Lung (tissue), 17 donors: ENCODE measurements at places on chromosomes 11 and 22. TPM values are rescaled to one million over a fixed set of nuclear protein-coding genes. Genes with fewer than 3 reads are reported as not detected.
A peak's percentile ranks its signal among the peaks of the same experiment; 100 is the strongest.

GRCh38 chr22:39176143-39176713 is 23.7 kb upstream of the CBX7 start:
- H3K36me3 ChIP-seq, result no peaks in the 10 kb centered on the region
- peak overlapping the region; percentile 88 for H3K27ac ChIP-seq
- H3K27me3 ChIP-seq, result no peaks in the 10 kb centered on the region
- H3K4me1 ChIP-seq, result peaks cover 15% of the 10 kb centered on the region
- no peak overlapping the region for H3K4me3 ChIP-seq

DNA sequence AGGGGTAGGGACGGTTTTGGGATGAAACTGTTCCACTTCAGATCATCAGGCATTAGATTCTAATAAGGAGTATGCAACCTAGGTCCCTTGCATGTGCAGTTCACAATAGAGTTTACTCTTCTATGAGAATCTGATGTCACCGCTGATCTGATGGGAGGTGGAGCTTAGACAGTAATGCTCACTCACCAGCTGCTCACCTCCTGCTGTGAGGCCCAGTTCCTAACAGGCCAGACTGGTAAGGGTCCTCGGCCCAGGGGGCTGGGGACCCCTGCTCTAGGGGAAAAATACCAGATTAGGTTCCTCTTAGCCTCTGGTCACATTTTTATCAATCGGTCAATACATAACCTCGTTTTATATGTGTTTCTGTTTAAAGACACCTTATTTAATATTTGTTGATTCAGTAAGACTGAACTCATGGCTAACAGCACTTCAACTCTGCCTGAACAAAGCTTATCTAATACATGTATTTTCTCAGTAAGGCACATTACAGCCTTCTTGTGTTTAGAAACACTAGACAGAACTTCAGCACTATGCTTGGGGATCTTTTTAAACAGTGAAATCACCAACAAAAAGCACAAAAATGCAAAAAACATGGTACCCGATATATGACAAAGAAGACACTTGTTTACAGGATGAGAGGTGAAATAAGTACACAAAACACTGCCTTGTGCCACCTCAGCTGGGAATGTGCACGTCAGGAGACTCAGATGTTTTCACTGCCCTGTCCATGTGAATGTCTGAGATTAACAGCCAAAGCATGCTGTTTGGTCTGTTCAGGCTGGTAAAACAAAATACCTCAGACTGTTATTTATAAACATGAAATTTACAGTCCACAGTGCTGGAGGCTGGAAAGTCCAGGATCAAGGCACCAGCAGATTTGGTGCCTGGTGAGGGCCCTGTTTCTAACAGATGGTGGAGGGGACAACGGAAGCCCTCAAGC is 107.5 kb downstream of the USP35 start:
- no peak overlapping the region for H3K4me3 ChIP-seq
- peaks cover 6% of the 10 kb centered on the region for H3K4me1 ChIP-seq
- no peak for DNase-seq
- no peaks in the 10 kb centered on the region for H3K27me3 ChIP-seq
- no peaks in the 10 kb centered on the region for H3K36me3 ChIP-seq
- H3K27ac ChIP-seq, result peak overlapping the region; percentile 63

GRCh38 chr11:44136176-44136945 is 40.9 kb downstream of the EXT2 start:
- H3K4me3 ChIP-seq, result no peak overlapping the region
- DNase-seq, result no peak
- H3K4me1 ChIP-seq, result peaks cover 7% of the 10 kb centered on the region
- H3K27me3 ChIP-seq, result no peaks in the 10 kb centered on the region

The ART1 gene
- 0.80 TPM for total RNA-seq

GRCh38 chr11:116825434-116825833 is 2.3 kb upstream of the APOA4 start:
- no peak for DNase-seq
- no peaks in the 10 kb centered on the region for H3K27me3 ChIP-seq
- no peak overlapping the region for H3K4me3 ChIP-seq
- H3K36me3 ChIP-seq, result no peaks in the 10 kb centered on the region

DNA sequence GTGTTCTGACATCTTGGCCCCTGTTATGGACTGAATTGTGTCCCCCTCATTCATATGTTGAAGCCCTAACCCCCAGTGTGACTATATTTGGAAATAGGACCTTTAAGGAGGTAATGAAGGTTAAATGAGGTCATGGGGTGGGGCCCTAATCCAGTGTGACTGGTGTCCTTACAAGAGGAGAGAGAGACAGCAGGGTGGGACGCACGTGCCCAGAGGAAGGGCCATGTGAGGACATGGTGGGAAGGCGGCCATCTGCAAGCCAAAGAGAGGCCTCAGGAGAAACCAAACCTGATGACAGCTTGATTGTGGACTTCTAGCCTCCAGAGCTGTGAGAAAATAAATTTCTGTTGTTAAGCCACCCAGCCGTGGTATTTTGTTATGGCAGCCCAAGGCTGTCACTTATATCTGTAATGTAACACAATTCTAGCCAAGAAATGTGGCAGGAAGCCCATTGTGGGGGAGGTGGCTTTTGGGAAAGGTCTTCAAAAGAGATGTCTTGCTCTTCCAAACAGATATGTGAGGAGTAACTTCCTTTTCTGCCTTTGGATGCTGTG is 23.7 kb downstream of the SLC22A6 start:
- no peak overlapping the region for H3K4me3 ChIP-seq
- H3K36me3 ChIP-seq, result no peaks in the 10 kb centered on the region
- no peaks in the 10 kb centered on the region for H3K27me3 ChIP-seq
- peaks cover 7% of the 10 kb centered on the region for H3K4me1 ChIP-seq

- DNase-seq, result no peak
- H3K27ac ChIP-seq, result no peak overlapping the region
- no peaks in the 10 kb centered on the region for H3K36me3 ChIP-seq
Measured at GRCh38 chr22:26055693-26056092, 113.6 kb upstream of the SEZ6L start.

GRCh38 chr11:116638463-116638862 is 134.3 kb downstream of the BUD13 start:
- H3K27ac ChIP-seq, result no peak overlapping the region
- no peaks in the 10 kb centered on the region for H3K36me3 ChIP-seq
- H3K4me3 ChIP-seq, result no peak overlapping the region
- H3K4me1 ChIP-seq, result peaks cover 3% of the 10 kb centered on the region
- peaks cover 3% of the 10 kb centered on the region for H3K27me3 ChIP-seq
- no peak for DNase-seq

The TUB gene
- 23.5 TPM for total RNA-seq

DNA sequence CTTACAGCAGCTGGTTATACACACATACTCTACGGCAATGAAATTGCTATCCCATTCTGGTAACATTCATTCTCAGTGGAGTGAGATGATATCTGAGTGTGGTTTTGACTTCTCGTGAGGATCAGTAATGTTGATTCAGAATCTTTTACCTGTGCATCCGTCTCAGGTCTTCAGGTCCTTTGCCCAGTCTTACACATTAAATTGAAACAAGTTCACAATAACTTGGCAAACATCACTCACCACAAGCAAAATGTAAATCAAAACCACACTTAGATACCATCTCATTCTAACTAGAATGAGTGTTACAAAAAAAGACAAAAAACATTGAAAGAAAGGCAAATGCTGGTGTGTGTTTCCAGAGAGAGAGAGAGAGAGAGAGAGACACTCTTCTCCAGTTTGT is 14.0 kb downstream of the RGL4 start:
- no peaks in the 10 kb centered on the region for H3K4me1 ChIP-seq
- no peak overlapping the region for H3K27ac ChIP-seq
- H3K4me3 ChIP-seq, result no peak overlapping the region
- peaks cover 54% of the 10 kb centered on the region for H3K36me3 ChIP-seq
- no peak for DNase-seq

DNA sequence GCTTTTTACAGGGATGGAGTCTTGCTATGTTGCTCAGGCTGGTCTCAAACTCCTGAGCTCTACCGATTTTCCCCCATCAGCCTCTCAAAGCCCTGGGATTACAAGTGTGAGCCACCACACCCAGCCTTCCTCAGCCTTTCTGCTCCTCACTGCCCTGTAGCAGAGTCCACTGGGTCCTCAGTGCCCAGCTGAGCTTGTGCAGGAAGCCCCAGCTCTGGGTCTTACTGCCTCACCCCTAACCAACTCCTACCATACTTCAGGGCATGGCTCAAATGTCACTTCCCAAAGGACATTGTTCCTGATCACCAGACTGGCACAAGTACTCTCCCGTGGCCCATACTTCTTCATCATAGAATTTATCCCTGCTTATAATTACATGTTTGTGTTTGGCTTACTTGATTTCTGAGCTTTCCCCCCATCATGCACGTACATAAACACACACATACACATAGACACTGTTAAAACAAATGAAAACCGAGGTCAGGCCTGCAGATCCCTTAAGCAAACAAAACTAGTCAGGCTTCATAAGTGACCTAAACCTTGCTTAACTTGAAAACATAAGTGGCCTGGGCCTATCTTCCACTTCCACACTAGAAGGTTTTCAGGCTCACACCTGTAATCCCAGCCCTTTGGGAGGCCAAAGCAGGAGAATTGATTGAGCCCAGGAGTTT is 14.0 kb upstream of the SLC43A3 start:
- DNase-seq, result no peak
- no peaks in the 10 kb centered on the region for H3K4me1 ChIP-seq
- H3K27me3 ChIP-seq, result no peaks in the 10 kb centered on the region
- no peaks in the 10 kb centered on the region for H3K36me3 ChIP-seq
- no peak overlapping the region for H3K4me3 ChIP-seq

The OR2AG2 gene
- 0.18 TPM for total RNA-seq

The UBQLNL gene
- 0.74 TPM for total RNA-seq

The H19 gene
- total RNA-seq, result 49.1 TPM

DNA sequence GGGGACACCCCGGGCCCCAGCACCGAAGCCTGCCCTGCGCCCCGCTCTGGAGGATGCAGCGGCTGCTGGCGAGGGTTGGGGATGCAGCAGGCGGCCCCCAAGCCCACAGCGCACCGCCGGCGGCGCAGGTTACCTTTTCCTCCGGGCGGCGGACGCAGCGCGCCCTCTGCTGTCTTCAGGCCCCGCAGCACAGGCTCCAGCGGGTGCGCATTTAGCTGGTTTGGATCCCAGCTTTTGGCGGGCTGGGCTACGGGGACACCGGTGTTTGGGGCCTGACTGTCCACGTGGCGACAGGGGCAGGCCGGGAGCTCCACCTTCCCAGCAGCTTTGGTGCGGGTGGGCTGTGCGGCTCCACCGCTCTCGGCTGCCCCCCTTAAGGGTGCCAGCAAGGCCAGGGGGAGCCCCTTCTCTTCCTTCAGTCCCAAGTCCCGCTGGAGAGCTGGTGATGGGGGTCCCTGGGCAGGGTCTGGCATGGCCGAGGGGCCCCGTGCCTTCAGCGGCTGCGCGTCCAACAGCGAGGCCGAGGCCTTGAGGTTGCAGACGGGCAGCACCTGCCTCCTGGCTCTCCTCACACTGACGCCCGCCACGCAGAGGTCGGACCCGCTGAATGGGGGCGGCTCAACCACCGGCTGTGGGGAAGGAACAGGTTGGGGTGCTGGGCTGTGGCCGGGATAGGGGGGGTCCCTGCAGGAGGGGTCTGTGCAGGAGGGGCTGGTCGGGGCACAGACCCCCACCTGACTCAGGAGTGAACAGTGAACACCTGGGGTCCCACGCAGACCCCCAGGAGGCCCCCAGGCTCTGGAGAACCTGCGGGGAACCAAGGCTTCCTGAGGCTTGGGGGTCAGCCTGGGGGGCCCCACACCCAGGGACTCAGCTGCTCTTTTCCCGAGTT is 18.0 kb upstream of the IL17REL start:
- no peaks in the 10 kb centered on the region for H3K36me3 ChIP-seq
- no peak overlapping the region for H3K27ac ChIP-seq
- H3K4me1 ChIP-seq, result no peaks in the 10 kb centered on the region
- DNase-seq, result peak; percentile 64
- peaks cover 5% of the 10 kb centered on the region for H3K27me3 ChIP-seq

The PHF21A gene
- 57.0 TPM for total RNA-seq

- H3K36me3 ChIP-seq, result no peaks in the 10 kb centered on the region
- no peak overlapping the region for H3K27ac ChIP-seq
- no peak for DNase-seq
- no peak overlapping the region for H3K4me3 ChIP-seq
Measured at GRCh38 chr22:40727070-40727963, 48.0 kb downstream of the MCHR1 start.

DNA sequence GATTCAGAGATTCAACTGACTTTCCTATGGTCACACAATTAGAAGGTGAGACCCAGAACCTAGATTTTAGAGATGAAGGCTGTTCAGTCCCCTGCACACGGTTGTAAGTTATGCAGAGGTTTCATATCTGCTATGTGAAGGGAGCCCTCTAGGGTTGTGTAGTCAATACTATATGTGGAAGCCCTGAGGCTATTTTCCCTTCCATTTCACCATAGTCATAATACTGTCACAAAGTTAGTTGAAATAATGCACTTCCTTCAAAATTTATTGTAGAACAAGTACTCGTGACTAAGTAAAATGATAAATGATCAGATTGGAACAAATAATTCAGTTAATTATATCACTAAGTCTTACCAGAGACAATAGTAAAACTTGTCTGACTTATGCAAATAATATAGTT is 48.8 kb downstream of the ENDOD1 start:
- no peak overlapping the region for H3K27ac ChIP-seq
- no peaks in the 10 kb centered on the region for H3K27me3 ChIP-seq
- no peaks in the 10 kb centered on the region for H3K4me1 ChIP-seq
- no peak overlapping the region for H3K4me3 ChIP-seq

DNA sequence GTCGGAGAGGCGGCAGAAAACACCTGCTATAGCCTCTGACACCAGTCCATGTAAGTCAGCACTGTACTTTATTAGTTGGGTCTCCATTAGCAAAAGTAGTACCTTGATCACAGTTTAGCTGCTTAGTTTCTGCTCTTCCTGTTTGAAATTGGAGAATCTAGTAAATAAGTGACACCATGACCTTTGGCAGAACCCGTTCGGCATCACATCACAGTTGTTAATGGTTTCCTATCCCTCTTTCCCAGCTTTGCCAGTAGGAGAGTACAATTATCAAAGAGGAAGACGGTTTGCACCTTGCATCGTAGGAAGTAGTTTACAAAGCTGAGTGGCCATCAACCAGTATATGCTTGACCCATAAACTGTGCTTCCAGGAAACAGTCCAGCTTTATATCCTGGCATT is 101.8 kb downstream of the TRIM44 start:
- peaks cover 4% of the 10 kb centered on the region for H3K4me1 ChIP-seq
- no peaks in the 10 kb centered on the region for H3K27me3 ChIP-seq
- no peak overlapping the region for H3K27ac ChIP-seq
- no peak for DNase-seq
- H3K4me3 ChIP-seq, result no peak overlapping the region

The MYBPC3 gene
- 1.0 TPM for total RNA-seq

The SMC1B gene
- total RNA-seq, result not detected

- H3K36me3 ChIP-seq, result no peaks in the 10 kb centered on the region
- no peaks in the 10 kb centered on the region for H3K27me3 ChIP-seq
- no peaks in the 10 kb centered on the region for H3K4me1 ChIP-seq
Measured at GRCh38 chr22:47862394-47862793, 1099.9 kb downstream of the TBC1D22A start.

The FAM180B gene
- total RNA-seq, result not detected
